ENCODE measurements at places on chromosomes 12 and 14.

- DNase-seq = no peak
Measured at GRCh38 chr12:11780521-11781101, 131.1 kb downstream of the ETV6 start.

- no peak for DNase-seq
Measured at GRCh38 chr12:109757671-109758265, 44.1 kb downstream of the FAM222A start.

DNA sequence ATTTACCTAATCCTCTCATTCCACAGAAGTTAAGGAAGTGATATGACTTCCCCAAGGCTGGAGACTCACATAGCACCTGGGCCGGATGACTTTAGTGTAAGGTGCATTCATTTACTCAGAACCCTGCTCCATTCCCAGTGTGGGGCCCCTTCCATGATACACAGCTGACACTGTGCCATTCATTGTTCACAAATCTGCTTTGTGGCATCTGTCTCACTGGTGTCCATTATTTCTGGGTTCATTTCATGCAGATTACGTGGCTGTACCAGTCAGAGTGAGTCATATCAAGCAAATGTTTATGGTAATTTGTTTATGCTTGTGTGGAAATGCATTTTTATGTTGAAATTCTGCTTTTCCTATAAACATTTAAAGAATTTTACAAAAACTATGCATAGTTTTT is 5.2 kb downstream of the ANO4 start:
- no peak for DNase-seq

- DNase-seq = no peak
Measured at GRCh38 chr12:81416571-81416970, 338.7 kb downstream of the ACSS3 start.

- DNase-seq = no peak
Measured at GRCh38 chr14:51561141-51561540, 90.6 kb upstream of the FRMD6 start.

All from suppressor macrophage (primary cell).